ENCODE measurements at places on chromosomes 1 and 21.

- peak; percentile 57 for DNase-seq
Observed at GRCh38 chr1:63322944-63323864, 837 bp downstream of the FOXD3 start.

DNA sequence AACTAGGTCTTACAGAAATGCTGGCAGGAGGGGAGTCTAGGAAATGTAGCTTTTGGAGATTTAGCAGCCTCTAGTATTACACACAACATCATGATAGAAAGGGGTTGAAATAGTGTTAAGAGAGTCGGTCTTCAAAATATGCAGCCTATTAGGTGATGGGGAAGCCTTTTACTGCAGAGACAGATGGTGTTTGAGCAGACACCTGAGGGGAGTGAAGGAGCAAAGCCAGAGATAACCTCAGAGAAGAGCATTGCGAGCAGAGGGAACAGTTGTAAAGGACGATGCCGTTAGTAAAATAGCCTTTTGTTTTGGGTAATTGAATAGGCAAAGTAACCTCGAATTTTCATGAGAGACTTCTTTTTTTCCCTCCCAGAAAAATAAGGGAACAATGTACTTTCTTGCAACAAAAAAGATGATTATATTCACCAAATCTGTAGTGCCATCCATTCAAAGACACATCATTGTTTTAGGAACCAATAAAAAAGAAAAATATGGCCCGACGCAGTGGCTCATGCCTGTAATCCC lies 66.3 kb upstream of the KIF1B start:
- DNase-seq: no peak

GRCh38 chr21:14673649-14674048 lies 127.5 kb upstream of the SAMSN1 start:
- DNase-seq: no peak

DNA sequence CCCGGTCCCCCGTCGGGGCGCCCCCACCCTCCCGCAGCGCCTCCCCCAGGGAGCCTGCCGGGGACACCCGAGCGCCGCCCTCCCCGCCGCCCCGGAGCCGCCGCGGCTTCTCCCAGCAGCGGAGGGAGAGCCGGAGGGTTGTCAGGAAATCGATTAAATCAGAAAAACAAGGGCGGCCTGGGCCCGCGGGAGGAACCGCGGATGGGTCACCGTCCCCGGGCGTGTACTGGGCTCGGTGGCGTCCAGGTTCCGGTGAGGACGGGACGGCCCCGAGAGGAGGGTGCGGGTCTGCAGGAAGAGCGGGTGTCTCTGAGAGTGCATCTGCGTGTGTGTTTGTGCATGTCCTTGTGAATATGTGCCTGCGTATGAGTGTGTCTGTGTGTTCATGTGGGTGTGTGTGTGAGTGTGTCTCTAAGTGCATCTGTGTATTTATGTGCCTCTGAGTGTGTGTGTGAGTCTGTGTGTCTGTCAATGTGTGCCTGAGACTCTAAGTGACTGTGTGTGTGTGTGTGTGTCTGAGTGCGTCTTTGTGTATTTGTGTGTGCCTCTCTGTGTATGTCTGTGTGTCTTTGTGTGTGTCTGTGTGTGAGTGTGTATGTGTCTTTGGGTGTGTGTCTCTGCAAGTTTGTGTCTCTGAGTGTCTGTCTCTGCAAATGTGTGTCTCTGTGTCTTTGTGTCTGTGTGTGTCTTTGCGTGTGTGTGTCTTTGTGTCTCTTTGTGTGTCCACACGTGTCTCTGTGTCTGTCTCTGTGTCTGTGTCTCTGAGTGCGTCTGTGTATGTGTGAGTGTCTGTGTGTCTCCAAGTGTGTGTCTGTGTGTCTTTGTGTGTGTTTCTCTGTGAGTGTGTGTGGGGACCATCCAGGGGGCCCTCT lies 1.1 kb downstream of the SPSB1 start:
- no peak for DNase-seq

- peak; percentile 7 for DNase-seq
Observed at GRCh38 chr1:175628548-175629317, 114.7 kb downstream of the TNR start.

DNA sequence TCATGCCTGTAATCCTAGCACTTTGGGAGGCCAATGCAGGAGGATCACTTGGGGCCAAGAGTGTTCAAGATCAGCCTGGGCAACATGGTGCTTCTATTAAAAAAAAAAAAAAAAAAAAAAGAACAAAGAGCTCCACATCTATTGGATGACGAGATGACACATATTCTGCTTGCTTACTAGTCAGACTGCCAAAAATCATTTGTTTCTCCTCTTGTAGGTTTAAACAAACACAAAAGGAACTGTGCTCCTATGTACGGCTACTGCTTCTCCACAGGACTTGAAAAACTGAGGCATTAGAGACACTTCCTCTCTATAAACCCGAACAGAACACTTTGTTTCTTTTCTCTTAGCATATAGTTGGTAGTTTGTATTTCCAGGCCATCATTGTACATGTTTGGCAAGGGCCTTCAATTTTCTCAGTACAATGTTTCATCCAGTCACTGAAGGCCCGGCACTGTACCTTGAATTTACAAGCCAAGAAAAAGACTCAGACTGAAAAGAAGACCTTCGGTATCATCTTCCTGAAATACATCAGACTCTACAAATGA lies 6.0 kb downstream of the TRIT1 start:
- DNase-seq: peak; percentile 17

DNA sequence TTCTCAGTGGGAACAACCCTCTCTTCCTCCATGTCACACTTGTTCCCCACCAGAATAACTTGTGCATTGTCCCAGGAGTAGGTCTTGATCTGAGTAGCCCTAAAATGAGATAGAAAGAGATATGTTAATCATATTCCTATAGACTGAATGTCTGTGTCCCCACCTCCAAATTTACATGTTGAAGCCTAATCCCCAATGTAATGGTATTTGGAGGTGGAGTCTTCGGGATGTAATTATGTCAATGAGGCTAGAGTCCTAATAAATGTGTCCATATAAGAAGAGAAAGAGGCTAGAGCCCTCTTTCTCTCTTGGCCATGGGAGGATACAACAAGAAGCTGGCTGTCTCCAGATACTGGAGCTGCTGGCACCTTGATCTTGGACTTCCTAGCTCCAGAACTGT lies 54.8 kb upstream of the NRDC start:
- no peak for DNase-seq

- no peak for DNase-seq
Observed at GRCh38 chr1:229859026-229859425, 208.0 kb upstream of the GALNT2 start.

DNA sequence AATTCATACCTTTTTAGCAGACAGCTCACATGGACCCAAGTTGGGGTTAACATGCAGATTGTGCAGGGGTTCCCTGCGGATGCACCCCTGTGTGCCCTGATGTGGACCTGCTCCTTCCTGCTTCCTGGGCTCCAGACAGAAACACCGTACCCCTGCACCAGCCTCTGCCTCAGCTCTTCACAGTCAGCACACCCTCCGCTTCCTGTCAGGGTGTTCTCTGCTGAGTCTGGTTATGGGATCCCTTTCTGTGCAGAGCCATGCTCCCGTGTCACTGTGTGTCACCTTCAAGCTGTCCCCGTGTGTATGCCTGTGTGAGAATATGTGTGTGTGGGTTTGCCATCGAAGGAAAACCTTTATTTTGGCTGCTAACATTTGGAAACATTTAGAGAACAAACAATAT lies 48.7 kb upstream of the KCNJ15 start:
- no peak for DNase-seq

GRCh38 chr1:208203127-208203847 lies 40.9 kb downstream of the PLXNA2 start:
- no peak for DNase-seq

DNA sequence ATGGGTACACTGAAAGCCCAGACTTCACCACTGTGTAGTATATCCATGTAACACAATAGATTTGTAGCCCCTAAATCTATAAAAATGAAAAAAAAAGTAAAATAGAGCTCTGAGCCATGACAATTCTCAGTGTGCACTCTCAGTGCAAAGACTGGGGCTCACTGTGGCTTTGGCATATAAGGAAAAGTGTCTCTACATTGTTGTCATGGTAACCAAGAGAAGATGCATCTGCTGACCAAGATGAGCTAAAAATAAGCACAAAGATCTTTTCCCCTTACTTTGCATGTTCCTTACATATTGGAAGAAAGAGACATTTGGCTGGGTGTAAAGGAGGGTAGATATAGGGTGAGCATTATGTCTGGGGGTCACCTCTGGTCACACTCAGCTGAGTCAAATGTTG lies 12.0 kb downstream of the PGLYRP4 start:
- DNase-seq: no peak

DNA sequence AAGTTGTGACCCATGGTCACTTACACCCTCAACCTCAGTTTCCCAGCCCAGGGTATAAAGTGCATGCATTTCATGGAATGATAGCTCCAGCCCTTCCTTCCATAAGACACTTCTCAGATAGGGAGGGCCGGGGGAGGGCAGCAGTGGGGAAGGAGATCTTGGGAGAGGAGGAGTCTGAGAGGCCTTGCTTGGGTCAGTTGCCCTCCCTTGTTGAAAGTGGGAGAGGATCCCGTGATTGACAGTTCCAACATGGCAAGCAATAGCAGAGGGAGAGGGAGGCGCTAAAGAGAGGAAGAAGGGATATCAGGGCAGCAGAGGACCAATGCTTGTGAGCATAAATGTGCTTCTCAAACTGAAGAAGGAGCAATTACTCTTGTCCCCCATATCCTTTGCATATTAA lies 244.4 kb downstream of the CHRM3 start:
- DNase-seq: no peak

DNA sequence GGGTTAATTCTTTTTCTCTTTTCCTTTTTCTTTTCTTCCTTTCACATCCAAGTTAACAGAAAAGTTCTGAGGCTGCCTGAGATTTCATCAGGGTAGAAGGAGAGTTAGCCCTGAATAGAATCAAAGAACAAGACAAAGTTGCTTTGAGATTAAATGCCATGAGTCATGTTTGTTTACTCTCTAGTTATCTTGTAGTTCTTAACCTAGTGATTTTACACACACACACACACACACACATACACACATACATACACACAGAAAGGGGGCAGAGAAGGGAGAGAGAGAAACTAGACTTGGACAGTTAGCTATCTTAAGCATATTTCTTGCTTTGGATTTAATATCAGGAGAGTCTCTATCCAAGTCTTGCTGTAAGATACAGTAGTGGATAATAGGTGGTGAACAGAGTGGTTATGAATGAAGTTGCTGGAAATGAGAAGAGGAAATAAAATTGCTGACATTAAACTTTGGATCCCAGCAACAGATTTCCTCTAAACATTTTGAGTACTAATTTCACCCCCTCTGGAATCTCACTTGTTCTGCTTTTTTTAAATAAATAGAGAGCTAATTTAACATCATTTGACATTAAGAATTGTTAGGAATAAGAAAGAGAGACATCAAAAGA lies 19.9 kb downstream of the PLA2G4A start:
- DNase-seq: no peak

- no peak for DNase-seq
Observed at GRCh38 chr21:27154451-27155129, 187.7 kb upstream of the ADAMTS5 start.

DNA sequence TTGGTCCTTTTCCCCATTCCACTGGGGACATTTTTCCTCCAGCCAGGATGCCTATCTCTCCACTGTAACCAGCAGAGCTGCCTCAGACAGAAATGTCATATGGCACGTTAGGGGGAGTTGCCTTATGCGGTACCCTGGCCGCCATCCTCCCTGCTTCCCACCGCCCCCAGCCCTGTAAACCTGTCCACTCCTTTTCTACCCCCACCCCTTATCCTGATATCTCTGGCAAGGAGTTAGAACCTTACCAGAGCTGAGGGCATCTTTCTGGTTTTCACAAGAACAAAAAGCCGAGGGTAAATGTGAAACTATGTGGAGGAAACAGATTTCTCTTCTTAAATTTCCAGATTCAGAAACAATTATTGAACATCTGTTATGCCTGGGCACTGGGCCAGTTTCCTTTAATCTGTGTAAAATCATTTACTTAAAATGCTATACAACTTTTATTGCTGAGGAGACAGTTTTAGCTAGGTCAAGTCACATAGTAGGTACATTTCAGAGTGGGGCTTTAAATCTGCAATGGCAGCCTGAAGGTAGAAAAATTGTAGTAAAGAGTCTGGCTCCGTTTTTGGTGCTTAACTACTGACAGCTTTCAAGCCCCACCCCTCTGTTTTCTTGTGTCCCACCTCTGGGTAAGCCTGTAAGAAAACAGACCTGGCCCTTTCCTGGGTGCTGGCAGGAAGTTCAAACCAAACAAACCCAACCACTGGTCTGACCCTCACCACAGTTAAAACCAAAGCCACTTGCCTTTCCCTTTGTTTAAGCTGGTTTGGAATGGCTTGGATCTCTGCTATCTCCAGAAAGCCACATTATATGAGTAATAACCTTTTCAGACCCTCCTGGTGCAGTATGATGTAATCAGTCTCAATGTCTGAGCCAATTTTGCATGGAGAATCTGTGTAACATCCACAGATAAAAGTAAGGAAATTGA lies 319.0 kb downstream of the HHAT start:
- no peak for DNase-seq

DNA sequence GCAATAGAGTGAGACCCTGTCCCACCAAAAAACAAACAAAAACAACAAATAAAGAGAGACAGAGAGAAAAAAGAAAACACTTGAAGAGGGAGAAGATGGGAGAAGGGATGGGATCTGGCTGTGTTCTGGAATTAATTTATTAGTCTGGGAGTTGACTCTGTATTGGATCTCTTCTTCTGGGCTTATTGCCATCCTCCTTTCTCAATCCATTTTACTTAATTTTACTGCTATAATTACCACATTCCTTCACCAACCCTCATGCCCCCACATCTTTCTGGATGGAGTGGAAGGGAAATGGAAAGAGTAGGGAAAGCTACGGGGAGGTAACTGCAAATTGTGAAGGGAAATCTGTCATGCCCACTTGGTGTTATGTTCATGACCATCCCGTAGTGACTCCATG lies 42.9 kb downstream of the FMN2 start:
- no peak for DNase-seq

GRCh38 chr1:22680726-22681125 lies 27.7 kb downstream of the C1QB start:
- no peak for DNase-seq

DNA sequence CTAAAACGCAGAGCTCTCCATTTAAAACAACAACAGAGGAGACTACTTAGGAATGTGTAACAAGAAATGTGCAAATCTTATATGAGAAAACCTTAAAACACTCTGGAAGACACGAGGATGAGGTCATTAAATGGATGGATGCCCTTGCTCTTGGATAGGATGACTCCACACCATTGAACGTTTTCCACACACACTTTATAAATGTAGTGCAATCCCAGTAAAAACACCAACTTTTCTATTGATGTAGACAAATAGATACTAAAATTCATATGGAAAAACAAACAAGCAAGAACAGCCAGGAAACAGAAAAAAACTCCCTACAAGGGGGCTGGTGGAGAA lies 18.4 kb upstream of the COL6A1 start:
- no peak for DNase-seq

DNA sequence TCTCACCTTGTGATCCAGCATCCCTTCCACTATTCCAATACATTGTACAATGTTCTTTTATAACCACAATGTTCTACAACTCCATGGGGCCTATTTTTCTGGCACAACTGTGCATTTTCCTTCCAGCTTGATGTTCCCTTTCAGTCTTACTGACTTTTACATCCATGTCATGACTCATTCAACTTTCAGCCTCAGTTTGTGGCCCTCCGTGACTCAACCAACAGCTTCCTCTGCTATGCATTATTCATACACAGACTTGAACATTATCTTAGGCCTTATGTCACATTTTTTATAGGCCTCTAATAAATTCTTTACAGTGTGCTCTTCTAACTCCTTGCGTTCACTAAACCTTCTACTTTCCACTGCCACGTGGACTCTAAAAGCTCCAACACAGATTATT lies 119.4 kb upstream of the PRMT6 start:
- no peak for DNase-seq
